Renal pelvis (tissue), 12 donors: ENCODE measurements at places on chromosomes 5 and 9. TPM values are rescaled to one million over a fixed set of nuclear protein-coding genes. Genes with fewer than 3 reads are reported as not detected.

The ACSL6 gene
- 2.4 TPM for polyA plus RNA-seq

The SGCD gene
- 6.2 TPM for polyA plus RNA-seq

The SPINK13 gene
- 0.81 TPM for polyA plus RNA-seq

The SNCB gene
- not detected for polyA plus RNA-seq

The COL15A1 gene
- 25.9 TPM for polyA plus RNA-seq

The RCL1 gene
- polyA plus RNA-seq: 18.7 TPM

The PLAC8L1 gene
- 2.6 TPM for polyA plus RNA-seq

DNA sequence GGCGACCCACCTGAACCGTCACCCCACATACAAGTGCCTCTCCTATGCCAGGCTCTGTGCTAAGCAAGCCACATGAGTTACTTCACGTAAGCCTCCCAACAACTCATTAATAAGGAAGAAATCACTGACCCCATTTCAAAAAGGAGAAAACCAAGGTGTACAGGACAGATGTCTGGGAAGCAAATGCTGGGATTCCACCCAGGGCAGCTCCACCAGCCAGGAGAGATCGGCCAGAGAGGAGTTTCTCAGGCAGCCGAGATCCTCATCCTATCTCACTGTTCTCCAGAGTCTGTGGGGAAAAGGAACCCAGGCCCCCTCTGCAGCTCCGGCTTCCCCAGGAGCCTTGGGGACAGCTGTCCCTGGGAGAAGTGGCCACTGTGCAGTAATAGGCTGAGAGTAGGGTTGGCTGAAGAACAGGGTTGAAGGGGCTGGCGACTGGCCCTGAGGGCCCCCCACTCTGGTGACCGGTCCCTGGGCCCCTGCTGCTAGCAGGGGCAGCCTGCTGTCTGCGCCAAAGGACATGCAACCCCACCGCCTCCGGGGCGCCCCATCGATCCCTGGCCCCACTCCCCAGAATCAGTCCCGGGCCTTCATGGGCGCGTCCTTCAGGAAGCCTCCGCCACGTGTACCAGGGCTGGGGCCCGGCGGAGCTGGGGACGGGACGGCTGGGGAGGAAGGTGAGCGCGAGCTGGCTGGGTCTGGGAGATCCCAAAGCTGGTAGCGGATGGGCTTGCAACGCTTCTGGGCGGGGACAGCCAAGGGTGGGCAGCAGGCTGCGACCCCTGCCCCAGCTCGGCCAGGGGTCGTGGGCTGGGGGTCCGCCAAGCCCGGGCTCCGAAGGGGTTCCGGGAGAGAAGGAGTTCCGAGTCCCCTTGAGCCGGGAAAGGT, 44.1 kb upstream of the STXBP1 start:
- DNase-seq: no peak

- DNase-seq: no peak
Observed at GRCh38 chr5:170338933-170339779, 41.6 kb upstream of the LCP2 start.

- DNase-seq: no peak
Observed at GRCh38 chr5:165286692-165287091, 1781.3 kb downstream of the MAT2B start.

DNA sequence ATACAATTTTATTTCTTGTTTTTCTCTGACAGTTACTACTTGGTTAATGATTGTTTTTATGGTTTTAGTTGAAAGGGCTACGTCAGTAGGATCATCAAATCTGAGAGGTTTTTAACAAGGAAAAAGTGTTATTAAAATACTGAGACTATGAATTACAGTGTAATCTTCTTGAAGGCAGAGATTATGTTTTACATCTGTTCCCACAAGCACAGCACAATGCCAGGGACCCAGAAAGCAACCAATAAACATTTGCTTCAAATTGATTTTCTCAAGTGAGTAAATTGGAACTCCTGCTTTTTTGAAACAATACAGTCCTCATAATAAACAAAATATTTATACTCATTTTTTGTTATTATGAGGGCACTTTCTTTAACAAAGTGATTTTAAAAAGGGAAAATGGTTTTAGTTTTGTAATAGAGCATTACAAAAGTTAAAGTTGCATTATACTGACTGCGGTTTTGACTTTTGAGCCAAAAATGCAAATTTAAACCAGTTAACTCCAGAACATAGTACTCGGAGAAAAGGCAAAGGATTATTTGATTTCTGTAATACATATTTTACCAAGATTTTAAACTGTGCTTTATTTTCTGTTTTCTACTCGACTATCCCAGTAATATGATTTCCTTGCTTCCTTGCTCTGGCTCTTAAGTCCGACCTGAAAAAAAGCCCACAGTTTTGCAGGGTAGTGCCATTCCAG, 176.9 kb downstream of the GDNF start:
- no peak for DNase-seq

GRCh38 chr5:139689631-139690063, 41.5 kb downstream of the CXXC5 start:
- DNase-seq: no peak

- no peak for DNase-seq
Observed at GRCh38 chr5:136006761-136007251, 22.0 kb upstream of the TGFBI start.

GRCh38 chr9:37383876-37384746, 38.4 kb upstream of the GRHPR start:
- no peak for DNase-seq

DNA sequence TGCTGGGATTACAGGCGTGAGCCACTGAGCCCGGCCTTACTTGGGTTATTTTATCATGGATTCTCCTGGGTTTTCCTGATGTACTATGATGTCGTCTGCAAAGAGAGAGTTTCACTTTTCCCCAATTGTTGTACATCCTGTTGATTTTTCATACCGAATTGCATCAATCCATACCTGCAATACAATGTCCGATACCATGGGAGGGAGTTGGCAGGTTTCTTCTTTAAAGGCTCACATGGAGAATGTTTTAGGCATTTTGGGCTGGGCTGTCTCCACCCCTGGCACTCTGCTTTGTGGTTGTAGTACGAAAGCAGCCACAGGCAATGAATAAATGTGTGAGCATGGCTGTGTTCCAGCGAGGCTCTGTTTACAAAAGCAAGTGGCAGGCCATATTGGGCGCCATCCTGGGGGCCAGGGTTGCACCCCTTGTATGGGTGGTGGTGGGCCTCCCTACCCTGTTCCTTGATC, 35.1 kb upstream of the EXOC3 start:
- DNase-seq: no peak

DNA sequence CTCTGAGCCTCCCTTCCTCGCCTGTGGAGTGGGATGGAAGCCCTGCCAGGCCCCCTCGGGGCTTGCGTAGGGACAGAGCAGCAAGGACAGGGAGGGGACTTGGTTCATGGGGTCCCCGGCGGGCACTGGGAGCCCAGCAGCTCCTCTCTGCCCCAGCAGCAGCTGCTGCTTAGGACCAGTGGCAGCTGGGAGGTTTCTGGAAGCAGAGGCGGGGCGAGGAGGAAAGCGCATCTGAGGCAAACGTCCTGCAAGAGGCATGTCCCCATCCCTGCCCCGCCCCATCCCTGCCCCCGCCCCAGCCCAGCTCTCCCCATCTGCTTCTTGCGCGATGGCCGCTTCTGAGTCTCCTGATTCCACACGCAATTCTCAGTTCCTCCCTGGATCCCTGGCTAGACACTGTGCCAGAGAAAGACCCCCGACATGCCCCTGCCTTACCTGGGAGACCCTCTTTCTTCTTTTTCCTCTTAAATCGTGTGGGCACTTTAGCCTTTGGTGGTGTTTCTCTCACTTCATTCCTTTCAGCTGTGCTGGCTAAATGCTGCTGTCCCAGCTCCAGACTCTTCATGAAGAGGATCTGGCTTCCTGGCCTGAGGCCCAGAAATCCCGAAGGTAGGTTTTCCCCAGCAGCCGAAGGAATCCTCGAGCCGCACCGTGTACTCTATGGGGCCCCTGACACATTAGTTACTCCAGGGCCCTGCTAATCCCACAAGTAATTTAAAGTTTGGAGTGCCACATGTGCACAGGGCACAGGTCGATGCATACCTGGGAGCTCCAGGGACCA, 4.4 kb upstream of the OR2S2 start:
- DNase-seq: no peak

- DNase-seq: peak; percentile 88
Observed at GRCh38 chr5:141521244-141521781, 32.4 kb downstream of the PCDHGC5 start.

- no peak for DNase-seq
Observed at GRCh38 chr5:17412760-17413671, 85.0 kb upstream of the TAF11L2 start.

- DNase-seq: no peak
Observed at GRCh38 chr5:102595332-102595731, 96.5 kb upstream of the SLCO6A1 start.

GRCh38 chr9:83239747-83240146, 176.8 kb upstream of the RASEF start:
- DNase-seq: no peak

DNA sequence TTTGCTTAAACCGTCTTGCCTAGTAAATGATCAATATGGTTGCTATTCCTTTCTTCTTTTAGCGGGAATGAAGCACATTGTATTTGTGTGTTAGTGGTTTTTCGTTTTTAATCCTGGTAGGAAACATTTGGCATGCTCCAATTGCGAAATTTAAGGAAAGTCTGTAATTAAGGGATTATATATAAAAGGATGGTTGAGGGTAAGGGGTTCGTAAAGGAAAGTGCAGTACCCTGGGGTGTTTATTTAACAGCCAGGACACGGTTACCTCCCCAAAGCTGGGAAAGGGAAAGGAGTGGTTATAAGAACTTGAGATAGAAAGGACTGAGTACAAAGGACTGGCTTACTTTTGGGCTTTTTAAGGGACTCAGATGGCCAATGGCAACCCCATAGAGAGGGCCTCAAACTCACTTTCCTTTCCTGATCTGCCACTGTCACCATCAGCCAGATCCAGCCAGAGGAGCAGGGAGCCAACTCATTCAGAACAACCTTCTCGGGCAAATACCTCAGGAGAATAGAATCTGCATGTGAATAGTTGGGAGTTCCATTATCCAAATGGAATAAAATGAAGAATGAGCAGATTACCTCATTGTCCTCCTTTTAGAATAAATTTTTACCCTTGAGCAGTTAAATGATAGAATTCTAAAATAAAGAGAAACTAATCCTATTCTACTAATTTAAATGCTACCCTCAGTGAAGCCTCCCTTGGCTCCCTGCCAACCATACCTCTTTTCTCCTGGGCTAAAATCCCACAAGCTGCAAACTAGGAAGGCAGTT, 117.7 kb downstream of the SNCAIP start:
- DNase-seq: no peak

DNA sequence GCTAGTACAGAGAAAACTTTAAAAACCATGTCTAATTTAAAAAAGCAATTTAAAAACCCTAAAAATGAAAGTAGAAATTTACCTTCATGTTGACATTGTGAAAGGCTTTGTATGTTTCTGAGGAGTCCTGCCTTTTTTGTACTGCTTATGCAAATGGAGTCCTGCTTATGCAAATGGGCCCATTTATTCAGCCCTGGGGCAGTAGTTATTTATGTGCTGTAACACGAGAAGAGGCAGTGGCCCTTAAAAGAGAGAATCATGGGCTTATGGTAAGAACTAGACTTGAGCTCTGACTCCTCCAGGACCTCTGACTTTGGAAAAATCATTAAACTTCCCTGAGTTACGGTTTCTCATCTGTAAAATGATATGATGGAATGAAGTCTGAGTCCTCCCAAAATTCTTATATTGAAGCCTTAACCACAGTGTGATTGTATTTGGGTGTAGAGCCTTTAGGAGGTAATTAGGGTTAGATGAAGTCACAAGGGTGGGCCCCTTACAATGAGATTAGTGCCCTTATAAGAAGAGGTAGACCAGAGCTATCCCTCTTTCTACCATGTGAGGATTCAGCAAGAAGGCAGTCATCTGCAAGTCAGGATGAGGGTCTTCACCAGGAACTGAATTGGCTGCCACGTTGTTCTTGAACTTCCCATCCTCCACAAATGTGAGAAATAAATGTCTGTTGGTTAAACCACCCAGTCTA, 447.8 kb upstream of the CD180 start:
- DNase-seq: no peak

GRCh38 chr5:96278981-96279380, 154.1 kb downstream of the PCSK1 start:
- DNase-seq: no peak

- no peak for DNase-seq
Observed at GRCh38 chr5:100616981-100617380, 81.8 kb downstream of the FAM174A start.

GRCh38 chr5:147666419-147666818, 116.1 kb downstream of the JAKMIP2 start:
- DNase-seq: no peak
